CD4-positive, alpha-beta T cell treated with Interleukin-6 at 100 ng/mL for 8 hours (primary cell): ENCODE measurements at places on chromosomes 11 and 22.

DNA sequence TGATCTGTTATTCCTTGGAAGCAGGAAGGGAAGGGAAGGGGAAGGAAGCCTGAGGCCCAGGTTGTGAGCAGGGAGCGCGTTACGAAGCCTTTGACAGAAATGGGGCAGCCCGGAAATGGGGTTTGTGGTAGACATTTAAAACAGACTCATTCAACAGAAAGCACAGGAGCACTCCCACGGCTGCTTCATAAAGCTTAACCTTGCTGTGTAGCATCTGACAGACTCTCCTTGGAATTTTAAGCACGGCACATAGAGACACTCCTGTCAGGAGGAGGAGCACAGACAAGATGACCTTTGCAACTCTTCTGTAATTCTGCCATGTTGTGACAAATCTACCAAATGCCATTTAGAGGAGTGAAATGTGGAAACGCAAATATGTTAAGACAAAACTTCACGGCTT lies 131.6 kb downstream of the FBXO7 start:
- no peak for DNase-seq

GRCh38 chr11:124514131-124514530 lies 29.3 kb downstream of the OR8B12 start:
- no peak for DNase-seq

- DNase-seq = no peak
Observed at GRCh38 chr11:111414267-111414931, 35.3 kb upstream of the POU2AF1 start.

DNA sequence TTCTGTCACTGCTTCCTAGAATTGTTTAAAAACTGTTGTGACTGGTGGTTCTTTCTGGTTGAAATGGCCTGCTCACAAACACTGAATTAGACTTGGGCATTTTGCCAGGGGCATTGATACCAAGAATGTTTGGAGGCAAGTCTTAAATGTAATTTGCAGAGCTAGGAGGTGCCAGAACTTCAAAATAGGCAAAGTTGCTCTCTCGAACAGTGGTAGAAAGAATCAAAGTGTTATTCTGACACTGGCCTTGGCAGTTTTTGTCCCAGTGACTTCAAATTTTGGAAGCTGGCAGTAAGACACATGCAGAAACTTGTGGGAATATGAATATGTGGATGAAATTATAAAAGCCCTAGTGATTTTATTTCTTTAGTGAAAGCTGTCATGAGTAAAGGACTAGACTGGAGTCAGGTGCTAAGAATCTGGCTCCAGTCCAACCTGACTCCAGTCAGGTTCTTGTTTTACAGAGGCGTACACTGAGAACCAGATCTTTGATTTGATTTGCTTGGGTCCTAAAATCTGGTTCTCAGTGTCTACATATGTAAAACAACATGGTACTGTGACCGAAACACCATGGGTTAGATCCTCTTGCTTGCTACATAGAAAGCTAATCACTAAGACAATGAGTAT lies 20.9 kb downstream of the SVIP start:
- DNase-seq = no peak

GRCh38 chr22:49670456-49671330 lies 157.0 kb downstream of the BRD1 start:
- DNase-seq = no peak

DNA sequence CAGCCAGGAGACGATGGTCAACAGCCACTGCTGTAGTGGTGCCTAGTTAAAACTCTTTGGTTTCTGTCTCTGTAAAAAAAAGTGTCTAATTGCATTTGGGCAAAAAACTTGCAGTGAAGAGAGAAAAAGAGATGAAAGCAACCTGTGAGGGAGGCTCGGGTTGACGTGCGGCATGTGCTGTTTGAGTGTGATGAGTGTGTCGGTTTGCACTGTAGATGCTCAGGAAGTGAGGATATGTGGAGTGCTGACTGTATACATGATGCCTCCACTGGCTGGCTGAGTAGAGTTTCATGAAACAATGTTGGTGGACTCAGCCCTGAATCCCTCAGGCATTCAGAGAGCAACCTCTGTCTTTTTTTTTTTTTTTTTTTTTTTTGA lies 4.3 kb upstream of the DGCR6L start:
- peak; percentile 53 for DNase-seq
